PC-3 (cell line): ENCODE measurements at places on chromosomes 6 and 20. TPM values are rescaled to one million over a fixed set of nuclear protein-coding genes. Genes with fewer than 3 reads are reported as not detected.
A peak's percentile ranks its signal among the peaks of the same experiment; 100 is the strongest.

The NMBR gene
- not detected in 2 replicates for total RNA-seq

DNA sequence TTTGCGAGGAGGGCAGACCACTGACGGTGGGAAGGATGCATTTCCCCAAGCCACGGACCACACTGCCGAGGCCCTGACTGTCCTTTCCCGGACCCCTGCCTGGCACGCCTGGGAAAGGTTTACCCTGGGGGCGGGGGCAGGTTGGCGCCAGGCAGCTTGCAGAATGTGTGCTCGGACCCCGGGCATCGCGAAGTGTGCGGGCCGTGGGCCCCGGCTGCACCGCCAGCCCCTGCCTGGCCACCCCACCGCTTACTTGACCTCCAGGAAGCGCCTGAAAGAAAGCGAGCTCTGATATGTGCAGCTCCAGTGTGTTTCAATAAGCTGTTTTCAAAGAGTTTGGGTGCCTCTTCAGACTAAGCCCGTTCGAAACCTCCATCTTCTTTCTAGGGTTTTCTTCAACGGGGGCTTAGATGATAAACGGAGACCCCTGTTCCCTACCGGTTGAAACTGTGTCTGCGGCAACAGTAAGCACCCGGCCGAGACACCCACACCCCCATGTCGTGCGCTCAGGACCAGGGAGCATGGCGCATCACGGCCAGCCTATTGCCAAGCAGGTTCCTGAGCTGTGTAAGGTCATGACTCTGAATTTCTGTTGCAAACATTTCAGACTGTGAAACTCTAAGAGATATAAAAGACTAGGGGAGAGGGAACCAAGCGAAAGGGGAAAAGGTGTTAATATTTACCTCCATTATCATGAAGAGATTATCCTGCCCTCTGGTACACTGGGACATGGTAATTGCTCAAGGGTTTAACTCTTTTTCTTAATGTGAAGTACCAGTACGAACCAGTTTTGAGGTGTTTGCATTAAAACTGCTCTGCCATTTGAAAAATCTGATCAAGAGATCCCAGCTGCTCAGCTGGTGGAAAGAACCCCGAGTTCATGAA, 231.2 kb upstream of the FOXQ1 start:
- no peak for DNase-seq

DNA sequence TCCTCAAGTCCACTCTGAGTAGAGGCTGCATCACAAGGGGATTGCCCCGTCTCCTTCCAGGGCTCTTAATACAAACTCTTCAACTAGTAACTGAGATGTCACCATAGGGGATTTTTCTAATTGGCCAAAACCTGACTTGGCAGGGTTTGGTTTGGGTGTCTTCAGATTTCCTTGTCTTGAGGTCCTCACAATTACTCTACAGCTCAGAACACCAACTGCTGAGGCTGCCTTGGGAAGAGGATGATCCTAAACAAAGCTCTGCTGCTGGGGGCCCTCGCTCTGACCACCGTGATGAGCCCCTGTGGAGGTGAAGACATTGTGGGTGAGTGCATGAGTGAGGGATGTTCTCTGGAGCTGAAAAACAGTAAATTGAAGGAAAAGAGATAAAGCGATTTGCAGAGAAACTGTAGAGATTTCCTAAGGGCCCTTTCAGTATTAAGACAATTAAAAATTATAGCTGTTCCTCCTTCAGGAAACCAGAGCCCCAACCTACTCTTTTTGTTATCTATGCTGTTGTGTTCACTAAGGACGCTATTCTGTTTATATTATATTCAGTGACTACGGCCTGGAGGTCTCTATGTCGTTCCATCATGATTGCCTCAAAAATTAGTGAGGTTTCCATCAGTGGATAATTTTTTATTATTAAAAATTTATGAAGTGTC, at the start of gene HLA-DQA1:
Gene HLA-DQA1 (plus strand): TSS at position 188 of the 662 bp plus-strand sequence. CDS start 53 bp downstream, at position 241.
- peak; percentile 7 for DNase-seq

DNA sequence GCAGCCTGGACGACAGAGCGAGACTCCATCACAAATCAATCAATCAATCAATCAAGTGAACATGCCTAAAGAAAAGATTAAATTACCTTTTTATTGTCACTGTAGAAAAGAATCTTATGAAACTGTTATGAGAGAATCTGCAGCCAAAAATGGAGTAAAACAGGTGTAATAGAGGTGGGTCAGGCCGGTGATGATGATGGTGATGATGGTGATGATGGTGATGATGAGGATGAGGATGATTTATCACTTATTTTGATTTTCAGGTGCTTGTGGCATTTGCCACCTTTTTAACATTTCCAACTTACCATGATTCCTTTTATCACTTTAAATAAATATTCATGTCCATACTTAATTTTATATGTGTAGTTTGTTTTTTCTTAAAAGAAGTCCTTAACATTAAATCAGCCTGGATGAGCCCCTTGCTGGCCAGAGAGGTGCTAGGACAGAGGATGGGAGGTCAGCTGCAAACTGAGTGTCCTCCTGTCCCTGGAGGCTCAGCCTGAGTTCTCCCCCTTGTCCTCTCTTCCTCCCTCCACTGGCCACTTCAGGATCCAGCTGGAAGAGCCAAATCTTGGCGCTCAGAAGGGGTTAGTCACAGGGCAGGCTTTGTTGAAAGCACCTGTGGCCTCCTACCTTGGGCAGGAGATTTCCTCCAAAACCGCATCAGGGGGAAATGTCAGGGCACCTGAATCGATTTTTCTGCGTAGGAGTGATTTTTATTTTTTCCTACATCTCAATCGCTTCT, 32.6 kb downstream of the SLC2A10 start:
- DNase-seq, result peak; percentile 60

DNA sequence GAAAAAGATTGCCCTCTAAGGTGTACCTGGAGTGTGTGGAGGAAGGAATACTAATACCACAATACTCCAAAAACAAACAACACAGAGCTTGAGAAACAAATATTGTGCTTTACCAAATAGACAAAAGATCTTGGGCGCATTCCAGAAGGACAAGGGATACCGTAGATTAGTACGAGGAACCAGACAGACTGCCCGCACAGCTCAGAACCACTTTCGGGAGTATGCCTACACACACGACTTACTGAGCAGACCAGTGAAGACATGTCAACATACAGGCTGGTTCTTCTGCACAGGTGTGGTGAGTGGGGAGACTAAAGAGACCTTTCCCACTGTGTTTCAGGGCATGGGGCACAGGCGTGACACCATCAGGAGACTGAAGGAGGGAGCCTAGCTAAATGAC, 15.8 kb upstream of the FOXQ1 start:
- peak; percentile 73 for DNase-seq

DNA sequence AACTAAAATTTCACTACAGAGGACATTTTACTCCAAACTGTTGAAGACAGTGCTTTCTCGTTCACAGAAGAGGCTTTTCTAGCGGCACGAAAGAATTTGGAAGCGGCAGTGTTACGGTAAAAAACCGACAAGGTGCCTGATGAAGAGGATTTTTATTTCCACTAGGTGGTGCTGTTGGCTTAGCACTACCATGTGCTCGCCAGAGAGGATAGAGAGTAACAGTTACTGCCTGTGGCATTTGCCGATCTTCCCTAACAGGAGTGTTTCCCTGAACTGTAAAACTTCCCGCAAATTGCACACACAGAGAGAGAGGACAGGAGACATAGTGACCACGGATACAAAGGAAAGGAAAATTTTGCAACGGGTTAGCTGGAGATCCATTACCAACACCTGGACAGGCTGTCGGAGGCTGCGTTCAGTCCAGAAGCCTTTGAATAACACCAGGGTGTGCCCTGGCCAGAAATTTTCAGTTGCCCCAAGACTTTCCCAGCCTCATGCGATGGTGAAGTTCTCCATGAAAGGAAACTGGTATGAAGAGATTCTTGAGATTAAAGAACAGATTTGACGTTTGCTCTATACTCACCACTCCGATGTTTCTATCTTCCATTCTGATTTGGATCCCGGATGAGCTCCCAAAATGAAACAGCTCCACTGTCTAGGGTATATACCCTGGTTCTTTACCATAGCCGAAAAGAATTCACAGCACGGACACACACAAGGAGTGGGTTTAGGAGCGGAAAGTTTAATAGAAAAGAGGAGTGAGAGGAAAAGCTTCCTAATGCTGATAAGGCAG, 48.1 kb downstream of the HLA-DPB1 start:
- peak; percentile 84 for DNase-seq

DNA sequence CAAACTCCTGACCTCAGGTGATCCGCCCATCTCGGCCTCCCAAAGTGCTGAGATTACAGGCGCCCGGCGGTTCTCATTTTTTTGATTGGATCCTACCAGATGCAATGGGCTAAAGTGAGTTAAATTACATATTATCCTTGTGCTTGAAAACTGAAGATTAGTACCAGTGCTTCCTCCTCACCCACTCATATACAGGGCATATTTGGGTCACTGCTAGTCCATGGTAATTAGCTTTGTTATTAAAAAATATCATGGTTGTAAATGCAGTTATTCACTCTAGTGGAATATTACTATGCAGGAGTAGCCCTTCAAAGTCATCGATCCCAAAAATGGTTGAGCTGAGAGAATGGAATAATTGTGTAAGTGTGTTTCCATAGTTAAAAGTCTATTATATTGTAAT, 26.5 kb downstream of the ZNF292 start:
- DNase-seq, result no peak
